T-helper 9 cell (primary cell): ENCODE measurements at places on chromosomes 2 and 18.

DNA sequence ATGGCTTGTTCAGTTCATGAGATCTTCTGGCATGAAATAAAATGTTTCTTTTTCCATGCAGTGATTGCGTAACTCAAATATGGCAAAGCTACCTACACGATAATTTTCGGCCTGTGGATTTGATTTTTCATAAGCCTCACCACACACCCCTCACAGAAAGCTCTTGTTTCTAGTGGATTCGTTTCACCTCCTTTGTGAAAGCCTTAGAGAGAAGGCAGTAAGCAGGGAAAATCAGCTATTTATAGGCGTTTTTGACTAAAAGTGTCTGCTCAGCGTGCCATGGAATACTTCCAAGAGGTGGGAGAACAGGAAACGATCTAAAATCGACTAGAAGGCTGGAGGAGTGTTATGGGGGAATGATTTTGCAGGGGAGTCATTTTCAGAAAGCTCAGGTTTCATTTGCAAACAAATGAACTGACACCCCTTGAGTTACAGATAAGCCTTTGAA is 417.9 kb downstream of the TGIF1 start:
- DNase-seq: no peak

- peak; percentile 6 for DNase-seq
Measured at GRCh38 chr2:102806250-102806837, 44.5 kb downstream of the TMEM182 start.

GRCh38 chr18:77784759-77785379 is 535.2 kb downstream of the GALR1 start:
- DNase-seq: no peak

- no peak for DNase-seq
Measured at GRCh38 chr2:178109813-178110212, 2.4 kb upstream of the RBM45 start.

GRCh38 chr2:171400395-171400794 is 33.4 kb downstream of the METTL8 start:
- DNase-seq: no peak

DNA sequence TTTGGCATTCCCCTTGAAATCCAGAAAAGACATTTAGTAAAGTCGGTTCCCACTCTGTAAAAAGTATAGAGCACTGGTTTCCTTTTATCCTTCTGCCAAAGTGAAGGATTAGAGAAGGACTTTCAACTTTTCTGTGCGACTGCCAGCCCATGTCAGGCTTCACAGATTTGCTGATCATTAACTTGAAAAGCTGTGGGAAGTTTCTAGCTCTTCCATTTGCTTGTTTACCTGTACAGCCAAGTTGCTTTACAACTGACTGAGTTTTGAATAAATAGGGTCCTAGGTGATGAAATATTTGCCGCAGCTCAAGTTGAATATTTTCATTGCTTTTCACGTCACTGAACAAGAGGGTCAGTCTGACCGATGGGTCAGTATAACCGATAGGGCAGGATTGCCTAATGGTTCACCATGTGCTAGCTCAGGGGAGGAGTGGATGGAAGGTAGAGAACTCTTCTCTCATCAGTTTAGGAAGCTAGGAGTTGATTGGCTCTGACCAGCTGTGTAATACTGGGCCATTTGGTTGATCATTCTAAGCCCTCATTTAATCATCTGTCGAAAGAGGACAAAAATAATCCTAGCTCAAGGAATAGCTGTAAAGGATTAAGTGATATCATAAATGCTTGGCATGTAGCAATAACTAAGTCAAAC is 30.4 kb downstream of the UPP2 start:
- DNase-seq: no peak

DNA sequence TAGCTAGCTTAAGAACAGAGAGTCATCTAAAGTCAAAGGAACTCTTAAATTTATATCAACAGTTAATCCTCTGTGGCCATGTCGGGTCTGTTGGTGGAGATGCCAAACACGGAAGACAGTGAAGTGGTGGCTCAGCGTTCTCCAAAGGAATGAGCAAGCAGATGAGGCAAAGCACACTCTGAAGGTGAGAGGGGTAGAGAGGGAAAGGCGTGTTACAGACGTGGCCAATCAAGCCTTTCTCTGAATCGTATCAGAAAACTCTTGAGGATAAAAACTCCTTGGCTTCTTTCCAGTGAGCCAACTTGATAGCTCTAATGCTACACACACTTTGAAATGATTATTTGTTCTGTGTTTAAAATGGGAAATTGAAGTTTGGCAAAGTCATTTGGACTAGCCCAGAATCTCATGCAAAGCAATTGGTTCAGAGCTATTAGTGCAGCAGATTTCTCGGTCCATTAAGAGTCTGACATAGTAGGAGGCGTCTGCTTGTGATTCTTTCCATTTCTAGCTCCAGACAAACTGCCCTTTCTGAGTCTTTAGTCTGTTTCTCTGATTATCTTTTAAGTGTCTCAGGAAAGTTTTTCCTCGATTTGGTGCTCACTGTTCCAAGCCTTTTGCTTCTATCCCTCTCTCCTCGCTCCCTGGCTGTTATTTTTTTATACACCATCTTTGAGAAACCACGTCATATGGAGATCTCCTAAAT is 57.5 kb upstream of the CPO start:
- no peak for DNase-seq

GRCh38 chr2:15116830-15117229 is 444.3 kb downstream of the NBAS start:
- no peak for DNase-seq

DNA sequence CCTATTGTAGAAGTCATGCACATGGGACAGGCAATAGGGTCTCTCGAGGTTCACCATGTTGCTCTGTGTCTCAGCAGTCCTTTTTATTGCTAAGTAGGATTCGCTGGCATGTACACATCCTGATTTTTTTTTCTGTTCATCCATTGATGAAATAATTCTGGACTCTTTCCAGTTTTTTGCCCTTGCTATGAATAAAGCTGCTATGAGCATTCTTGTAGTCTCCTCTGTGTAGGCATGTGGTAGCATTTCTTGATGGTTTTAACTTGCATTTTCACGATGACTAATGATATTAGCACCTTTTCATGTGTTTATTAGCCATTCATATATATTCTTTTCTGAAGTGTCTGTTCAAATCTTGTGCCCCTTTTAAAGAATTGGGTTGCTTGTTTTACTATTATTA is 65.8 kb upstream of the EDAR start:
- no peak for DNase-seq

- no peak for DNase-seq
Measured at GRCh38 chr18:74413836-74414235, 43.3 kb downstream of the DIPK1C start.

GRCh38 chr2:181036848-181037603 is 56.6 kb downstream of the UBE2E3 start:
- no peak for DNase-seq

GRCh38 chr2:150919901-150920300 is 341.8 kb downstream of the RBM43 start:
- DNase-seq: no peak

GRCh38 chr2:6352906-6353515 is 512.7 kb downstream of the CMPK2 start:
- no peak for DNase-seq

- no peak for DNase-seq
Measured at GRCh38 chr18:66795051-66795450, 191.2 kb upstream of the CDH19 start.

DNA sequence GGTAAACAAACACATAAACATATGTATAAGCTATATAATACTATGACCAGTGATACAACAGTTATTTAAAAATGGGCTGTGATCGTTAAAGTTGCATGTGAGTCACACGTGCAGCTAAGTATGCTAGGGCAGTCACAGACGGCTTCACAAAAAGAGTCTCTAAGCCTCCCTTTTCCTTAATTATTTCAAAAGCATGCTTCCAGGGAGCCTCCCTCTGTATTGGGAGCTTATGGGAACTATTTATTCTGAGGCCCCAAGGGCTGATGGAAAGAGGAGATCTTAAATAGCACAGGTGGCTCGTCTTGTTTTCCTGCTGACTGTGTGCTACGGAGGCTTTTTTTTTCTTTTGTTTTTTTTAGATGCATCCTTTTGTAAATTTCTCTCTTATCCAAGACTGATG is 94.3 kb downstream of the ADCYAP1 start:
- no peak for DNase-seq

DNA sequence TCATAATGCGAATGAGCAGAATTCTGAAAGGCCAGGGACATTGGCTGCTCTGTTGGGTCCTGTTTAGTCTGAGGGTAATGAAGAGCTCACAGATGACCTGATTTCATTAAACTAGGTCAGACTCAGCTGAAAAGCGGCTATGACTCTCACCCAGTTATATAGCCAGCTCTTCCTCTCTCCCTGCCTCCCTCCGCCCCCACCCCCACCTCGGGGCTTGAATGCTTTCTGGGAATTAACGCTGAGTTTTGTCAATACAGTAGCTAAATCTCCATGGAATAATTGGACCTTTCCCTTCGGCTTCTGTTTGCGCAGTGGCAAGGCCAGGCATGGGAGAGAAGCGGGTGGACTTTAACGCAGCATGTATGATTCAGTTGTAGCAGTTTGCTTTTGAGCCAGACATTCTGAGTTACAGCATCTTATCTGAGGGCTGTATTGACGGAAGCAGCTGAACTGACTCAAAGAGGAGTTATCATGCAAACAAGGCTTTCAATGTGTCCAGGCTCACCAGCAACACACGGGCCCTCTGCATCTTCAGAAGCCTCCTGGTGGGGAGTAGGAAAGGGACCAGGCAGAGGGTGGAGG is 110.6 kb downstream of the MYCN start:
- DNase-seq: no peak

- no peak for DNase-seq
Measured at GRCh38 chr18:57559314-57559713, 27.2 kb downstream of the FECH start.

- no peak for DNase-seq
Measured at GRCh38 chr2:223995569-223995968, 38.3 kb downstream of the MRPL44 start.

- no peak for DNase-seq
Measured at GRCh38 chr2:120820953-120821279, 85.2 kb downstream of the GLI2 start.

DNA sequence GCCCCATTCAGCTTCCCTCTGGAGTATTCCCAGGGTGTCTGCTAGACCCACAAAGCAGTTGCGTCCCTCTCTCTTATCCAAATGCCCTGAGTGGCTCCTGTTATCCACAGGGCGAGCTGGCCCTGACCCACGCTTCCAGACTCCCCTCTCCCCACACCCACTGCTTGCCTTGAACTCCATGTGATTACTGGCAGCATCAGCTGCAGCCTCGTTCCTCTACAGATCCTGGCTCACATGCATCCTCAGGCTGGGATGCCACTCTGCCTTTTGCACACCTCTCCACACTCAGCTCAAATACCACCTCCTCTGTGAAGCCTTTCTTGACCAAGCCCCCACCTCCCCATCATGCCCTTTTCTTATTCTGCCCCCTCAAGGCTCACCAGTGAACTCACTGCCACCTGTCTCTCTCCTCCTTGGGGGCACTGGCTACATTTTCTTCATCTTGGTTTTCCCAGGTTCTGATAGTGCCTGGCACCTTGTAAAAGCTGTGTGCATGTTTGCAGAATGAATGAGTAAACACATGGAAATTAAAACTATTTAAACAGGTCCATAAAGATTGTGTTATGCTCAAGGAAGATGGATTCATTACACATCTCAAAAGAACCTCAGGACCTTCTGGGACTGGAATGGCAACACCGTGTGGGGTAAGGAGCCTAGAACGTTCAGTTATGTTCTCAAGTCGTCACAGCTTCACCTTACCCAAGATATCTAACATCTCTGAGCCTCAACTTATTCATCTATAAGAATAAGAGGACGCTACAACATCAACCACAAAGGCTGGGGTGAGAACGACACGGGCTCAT is 165.0 kb downstream of the BCL2 start:
- DNase-seq: no peak

- no peak for DNase-seq
Measured at GRCh38 chr2:102294802-102295489, 16.4 kb upstream of the IL1RL1 start.

GRCh38 chr2:212548455-212548819 is 9.8 kb upstream of the ERBB4 start:
- DNase-seq: no peak

- DNase-seq: no peak
Measured at GRCh38 chr18:35172451-35173035, 68.3 kb upstream of the ZNF397 start.

DNA sequence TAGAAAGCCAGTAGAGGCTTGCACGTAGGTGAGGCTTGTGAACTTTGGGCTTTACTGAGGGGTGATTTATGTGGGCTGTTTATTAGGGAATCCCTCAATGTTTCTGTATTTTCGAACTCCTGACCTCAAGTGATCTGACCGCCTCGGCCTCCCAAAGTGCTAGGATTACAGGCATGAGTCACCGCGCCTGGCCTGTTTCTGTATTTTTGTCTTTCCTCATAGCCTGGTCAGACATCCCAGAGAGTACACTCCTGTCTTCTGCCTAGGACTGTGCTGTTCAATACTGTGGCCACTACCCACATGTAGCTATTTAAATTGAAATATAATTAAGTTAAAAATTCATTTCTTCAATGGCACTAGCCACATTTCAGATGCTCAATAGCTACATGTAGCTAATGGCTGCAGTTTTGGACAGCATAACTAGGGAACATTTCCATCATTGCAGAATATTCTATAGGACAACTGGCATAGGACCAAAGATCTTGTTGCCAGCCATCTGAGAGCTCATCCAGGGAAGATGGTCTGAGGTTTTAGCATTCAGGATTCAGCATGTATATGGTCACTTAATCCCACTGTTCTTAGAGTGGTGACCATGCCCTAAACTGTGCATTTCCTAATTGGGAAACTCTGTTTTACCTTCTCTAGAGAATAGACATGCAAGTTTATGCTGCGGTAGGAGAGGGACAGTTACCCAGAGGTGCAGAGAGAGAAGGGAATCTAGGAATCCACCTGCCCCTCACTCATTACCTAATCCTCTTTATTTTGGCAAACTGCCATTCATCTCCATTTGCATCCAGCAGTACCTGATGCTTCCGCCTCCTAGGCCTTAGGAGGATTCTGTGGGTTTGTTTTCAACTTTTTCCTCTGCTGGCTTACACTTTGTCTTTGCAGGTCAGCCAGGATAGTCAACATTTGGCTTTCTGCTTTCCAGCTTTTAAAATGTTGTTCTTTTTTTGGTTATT is 64.4 kb downstream of the LCLAT1 start:
- DNase-seq: no peak

GRCh38 chr2:101433465-101433864 is 41.4 kb downstream of the RFX8 start:
- no peak for DNase-seq

GRCh38 chr18:27276479-27276878 is 91.4 kb upstream of the CHST9 start:
- no peak for DNase-seq

DNA sequence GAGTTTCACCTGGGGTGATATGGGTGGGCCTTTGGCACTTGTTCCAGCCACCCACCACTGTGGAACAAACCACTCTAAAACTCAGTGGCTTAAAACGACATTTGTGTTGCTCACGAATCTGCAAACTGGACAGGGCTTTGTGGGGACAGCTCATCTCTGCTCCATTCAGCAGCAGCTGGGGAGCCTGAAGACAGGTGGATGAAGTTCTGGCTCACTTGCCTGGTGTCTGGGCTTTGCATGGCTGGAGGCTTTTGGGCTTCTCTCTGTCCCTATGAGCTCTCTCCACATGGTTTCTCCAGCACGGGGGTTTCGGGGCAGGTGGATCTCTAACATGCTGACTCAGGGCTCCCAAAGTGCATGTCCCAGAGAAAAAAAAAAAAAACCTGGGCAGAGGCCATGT is 93.0 kb upstream of the GLI2 start:
- DNase-seq: no peak
